ENCODE measurements at places on chromosomes 1 and 21.

GRCh38 chr1:8381618-8382017 lies 63.7 kb downstream of the SLC45A1 start:
- DNase-seq: no peak

DNA sequence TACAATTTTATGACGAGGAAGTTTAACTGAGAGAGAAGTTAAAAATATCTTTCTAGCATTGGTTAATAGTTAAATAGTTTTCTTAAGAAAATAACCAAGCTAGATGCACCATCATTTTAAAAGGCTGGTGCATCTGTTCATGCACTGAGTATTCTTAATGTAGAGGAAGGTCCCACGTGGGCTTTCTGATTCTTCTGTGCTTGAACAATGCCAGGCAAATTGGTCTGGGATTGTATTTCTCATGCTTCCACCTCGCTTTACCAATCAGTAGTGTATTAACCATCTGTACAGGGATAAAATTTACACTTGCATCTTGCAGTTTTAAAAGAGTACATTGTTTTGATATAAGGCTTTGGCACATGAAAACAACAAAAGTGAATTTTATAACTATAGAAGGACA lies 47.4 kb upstream of the MTF2 start:
- DNase-seq: no peak

- DNase-seq: peak; percentile 50
Observed at GRCh38 chr1:227728059-227728891, 6.8 kb downstream of the JMJD4 start.

- DNase-seq: no peak
Observed at GRCh38 chr1:23895993-23896392, 17.2 kb downstream of the CNR2 start.

DNA sequence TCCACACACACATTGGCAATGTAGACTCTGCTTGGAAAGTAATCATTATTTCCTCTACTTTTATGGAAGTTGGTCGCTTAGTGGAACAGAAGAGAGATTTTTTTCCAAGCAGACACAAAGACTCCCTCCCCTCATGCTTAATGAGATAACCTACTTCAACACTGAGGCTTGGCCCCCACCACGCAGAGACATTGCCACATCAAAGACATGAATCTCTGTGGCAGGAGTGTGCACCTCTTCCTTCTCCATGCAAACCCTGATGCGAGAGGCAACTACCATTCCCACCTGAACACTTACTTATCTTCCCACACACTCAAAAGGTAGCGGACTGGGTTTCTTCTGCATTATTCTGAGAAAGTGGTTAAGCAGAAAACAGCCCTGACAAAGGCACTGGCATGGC lies 37.3 kb upstream of the LPAR3 start:
- DNase-seq: no peak

- no peak for DNase-seq
Observed at GRCh38 chr1:229220163-229220846, 50.6 kb upstream of the RAB4A start.

DNA sequence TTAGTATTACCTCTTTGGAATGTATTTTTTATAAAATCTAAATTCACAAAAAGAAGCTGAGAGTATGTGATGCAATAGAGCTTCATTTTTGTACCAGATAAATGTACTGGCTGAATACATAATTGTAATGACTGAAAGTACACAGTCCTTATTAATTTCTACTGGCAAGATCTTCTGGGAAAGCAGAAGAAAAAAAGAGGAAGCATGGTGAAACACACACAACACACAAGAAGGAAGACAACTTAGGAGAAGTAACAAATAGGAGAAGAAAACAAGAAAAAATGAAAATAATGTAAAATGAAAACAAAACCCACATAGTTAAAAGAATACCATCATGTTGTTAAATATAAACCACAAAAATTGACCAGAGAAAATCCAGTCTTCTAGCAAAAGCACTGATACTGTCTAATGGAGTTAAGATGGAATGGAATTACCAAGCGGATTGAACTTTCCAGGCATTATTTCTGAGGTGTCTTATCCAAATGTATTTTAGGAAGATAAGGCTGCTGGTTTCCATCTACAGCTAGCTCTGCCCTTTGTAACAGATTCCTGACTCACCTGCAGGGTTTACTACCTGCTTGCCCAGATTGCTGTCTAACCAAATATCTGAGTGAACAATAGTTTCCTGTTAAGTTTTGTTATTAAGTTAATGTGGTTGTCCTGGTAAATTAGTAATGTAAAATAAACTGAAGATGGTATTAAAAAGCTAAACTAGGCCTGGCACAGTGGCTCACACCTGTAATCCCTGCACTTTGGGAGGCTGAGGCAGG lies 4.5 kb upstream of the COP1 start:
- DNase-seq: no peak

- DNase-seq: no peak
Observed at GRCh38 chr1:53087332-53088285, 25.6 kb downstream of the PODN start.

- DNase-seq: no peak
Observed at GRCh38 chr1:77395051-77395450, 113.2 kb downstream of the AK5 start.

GRCh38 chr1:8167936-8168335 lies 141.8 kb upstream of the ERRFI1 start:
- no peak for DNase-seq

GRCh38 chr1:87202451-87202850 lies 126.2 kb upstream of the LMO4 start:
- DNase-seq: no peak

DNA sequence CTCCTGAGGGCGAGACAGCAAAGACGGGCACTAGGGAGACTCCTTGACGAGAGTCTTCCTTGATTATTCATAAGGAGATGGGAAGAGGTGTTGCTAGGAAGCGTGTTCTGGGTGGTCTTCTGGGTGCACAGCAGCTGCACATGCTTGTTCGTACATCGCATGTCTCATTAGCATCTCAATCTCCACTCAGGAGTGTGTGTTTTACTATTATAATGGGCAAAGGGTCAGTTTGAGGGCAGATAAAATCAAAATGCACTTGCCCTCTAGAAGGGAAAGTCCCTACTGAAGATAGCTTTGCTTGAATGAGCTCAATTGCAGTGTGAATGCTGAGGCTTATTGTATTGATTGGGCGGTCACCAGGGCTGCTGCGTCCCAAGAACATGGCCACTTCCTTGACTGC lies 50.2 kb upstream of the SCCPDH start:
- DNase-seq: no peak

DNA sequence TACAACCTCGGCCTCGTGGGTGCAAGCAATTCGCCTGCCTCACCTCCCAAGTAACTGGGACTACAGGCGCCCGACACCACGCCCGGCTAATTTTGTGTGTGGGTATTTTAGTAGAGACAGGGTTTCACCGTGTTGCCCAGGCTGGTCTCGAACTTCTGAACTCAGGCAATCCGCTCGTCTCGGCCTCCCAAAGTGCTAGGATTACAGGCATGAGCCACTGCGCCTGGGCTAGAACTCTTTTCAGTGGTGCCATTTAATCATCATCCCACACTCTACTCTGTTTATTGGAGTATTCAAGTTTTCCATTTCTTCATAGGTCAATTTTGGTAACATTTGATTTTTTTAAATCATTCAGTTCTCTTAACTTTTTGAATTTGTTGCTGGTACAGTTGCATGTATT lies 101.3 kb downstream of the DHRS3 start:
- DNase-seq: no peak

DNA sequence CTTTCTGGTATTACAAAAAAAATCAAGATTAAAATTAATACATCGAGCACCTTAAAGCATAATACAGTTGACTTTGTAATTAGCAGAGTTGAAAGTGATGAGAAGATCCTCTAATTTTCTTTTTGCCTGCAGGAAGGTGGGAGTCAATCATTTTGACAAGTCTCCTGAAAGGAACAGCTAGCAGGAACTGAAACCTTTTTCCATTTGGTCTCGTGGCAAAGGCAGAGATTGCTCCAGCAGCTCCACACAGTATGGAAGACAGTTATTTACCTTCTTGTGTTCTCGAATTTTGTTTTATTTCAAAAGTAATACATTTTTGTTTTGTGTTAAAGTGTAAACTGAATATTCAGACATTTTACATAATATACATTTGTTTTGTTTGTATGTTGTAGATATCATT lies 7.7 kb downstream of the S100PBP start:
- no peak for DNase-seq

- DNase-seq: no peak
Observed at GRCh38 chr1:33299461-33300155, 21.3 kb downstream of the A3GALT2 start.

GRCh38 chr1:246687002-246687401 lies 37.2 kb upstream of the SCCPDH start:
- no peak for DNase-seq

DNA sequence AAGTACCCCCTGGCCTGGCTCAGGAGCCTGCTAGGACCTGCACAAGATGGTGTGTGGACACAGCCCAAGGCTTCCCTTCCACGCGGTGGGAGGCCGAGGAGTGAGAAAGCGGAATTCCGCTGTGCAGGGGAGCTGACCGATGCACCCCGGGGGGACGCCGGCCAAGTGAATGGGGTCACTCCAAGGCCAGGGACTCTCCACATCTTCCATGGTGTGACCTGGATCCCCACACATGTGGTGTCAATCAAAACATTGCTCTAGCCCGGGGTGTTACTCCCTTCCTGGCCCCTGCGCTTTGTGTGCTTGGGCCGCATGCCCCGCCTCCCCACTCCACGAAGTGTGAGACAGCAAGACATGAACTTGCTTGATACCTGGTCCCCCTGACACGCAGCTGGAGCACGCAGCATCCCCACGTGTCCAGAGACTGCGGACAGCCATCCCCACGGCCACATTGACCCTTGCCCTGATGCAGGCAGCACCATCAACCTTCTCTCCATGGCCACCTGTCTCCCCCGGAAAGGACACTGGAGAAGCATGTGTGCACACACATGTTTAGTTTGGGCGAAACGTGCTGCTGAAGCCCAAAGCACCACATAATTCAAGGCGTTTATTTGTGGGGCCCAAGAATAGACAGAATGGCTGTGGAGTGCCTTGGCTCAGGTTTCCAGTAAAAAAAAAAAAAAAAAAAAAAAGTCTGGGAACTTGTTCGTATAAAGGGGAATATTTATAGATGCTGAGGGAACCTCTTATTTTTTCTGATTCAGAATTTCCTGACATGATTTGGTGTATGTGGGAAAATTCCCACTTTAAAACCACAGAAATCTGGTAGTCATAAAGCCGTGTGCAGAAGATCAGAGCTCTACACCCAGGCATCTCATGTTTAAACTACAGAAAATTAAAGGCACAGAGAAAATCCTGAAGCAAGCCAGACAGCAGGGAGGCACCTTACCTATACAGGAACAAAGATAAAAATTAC lies 171.7 kb downstream of the HUNK start:
- no peak for DNase-seq

- DNase-seq: no peak
Observed at GRCh38 chr1:162916821-162917613, 56.0 kb upstream of the CCDC190 start.

DNA sequence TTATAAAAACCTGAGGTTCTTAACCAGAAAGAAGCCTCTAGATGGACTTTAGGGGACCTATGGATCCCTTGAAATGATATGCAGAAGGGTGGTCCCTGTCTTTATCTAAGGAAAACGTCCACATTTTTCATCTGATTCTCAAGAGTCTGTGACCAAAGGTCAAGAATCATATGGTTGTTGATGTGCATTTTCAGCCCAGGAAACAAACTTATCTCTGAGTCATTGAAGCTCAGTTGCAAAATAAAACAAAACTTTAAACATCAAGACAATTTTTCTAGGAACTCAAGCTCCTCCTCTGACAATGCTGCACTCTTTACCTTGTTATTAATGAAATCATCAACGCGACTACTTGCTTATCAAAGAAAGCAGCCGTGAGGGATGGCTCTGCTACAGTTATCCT lies 83.3 kb downstream of the TIAM1 start:
- no peak for DNase-seq

DNA sequence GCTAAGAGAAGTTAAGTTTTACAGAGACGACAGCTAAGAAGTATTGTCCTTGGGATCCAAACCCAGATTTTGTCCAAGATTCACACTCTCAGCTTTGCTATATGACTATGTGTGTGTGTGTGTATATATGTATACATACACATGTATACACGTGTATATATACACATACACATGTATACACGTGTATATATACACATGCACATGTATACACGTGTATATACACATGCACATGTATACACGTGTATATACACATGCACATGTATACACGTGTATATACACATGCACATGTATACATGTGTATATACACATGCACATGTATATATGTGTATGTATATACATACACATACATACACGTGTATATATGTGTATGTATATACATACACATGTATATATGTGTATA lies 3.9 kb upstream of the CACHD1 start:
- no peak for DNase-seq

GRCh38 chr1:183580281-183580682 lies 10.0 kb downstream of the NCF2 start:
- no peak for DNase-seq

- no peak for DNase-seq
Observed at GRCh38 chr1:112636056-112636455, 16.4 kb downstream of the CAPZA1 start.

- DNase-seq: no peak
Observed at GRCh38 chr1:71166178-71167173, 85.6 kb upstream of the ZRANB2 start.

- no peak for DNase-seq
Observed at GRCh38 chr1:21550866-21551475, 41.7 kb downstream of the ALPL start.

- no peak for DNase-seq
Observed at GRCh38 chr1:173823781-173824314, 625 bp upstream of the DARS2 start.

DNA sequence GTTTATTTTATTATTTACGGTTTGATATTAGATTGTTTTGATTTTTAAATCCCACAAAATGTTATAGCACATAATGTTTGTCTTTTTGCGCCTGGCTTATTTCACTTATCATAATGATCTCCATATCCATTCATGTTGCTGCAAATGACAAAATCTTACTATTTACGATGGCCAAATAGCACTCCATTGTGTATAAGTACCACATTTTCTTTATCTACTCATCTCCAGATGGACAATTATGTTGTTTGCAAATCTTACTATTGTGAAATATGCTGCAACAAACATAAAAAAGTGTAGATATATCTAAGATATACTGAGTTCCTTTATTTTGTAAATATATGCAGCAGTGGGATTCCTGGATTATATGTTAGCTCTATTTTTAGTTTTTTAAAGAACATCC lies 1568.3 kb downstream of the AMY1C start:
- DNase-seq: no peak

DNA sequence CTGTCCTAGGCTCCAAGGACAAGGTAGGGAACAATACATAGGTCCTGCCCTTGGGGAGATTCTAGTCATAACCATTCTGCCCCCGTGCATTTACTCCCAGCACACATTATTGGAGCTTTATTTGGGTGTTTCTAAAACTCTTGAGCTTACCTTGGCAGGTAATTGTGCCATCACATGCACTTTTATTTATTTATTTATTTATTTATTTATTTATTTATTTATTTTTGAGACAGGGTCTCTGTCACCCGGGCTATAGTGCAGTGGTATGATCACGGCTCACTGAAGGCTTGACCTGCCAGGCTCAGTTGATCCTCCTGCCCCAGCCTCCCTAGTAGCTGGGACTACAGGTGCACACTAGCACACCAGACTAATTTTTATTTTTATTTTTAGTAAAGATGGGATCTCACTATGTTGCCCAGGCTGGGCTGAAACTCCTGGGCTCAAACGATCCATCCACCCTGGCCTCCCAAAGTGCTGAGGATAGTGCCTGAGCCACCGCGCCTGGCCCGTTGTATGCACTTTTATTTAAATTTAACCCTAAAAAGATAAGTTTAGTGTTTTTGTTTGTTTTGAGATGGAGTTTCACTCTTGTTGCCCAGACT lies 9.2 kb downstream of the AGMAT start:
- DNase-seq: no peak

GRCh38 chr21:35925497-35925896 lies 134.8 kb downstream of the SETD4 start:
- DNase-seq: peak; percentile 83

Measured in retinal pigment epithelial cell (primary cell).